ENCODE measurements at places on chromosomes 12 and 14. TPM values are rescaled to one million over a fixed set of nuclear protein-coding genes. Genes with fewer than 3 reads are reported as not detected.
A peak's percentile ranks its signal among the peaks of the same experiment; 100 is the strongest.

The CHFR gene
- 19.4 TPM for polyA plus RNA-seq

The GPRC5D gene
- polyA plus RNA-seq = 0.51 TPM

The TAS2R7 gene
- polyA plus RNA-seq = not detected

The OR4E2 gene
- not detected for polyA plus RNA-seq

The PTPRQ gene
- polyA plus RNA-seq = 16.3 TPM

The SMARCD1 gene
- polyA plus RNA-seq = 181 TPM

The MUCL1 gene
- polyA plus RNA-seq = not detected

The SLC10A1 gene
- 0.08 TPM for polyA plus RNA-seq

The CLEC12A gene
- 1.5 TPM for polyA plus RNA-seq

The MYO1A gene
- 0.08 TPM for polyA plus RNA-seq

The SERPINA12 gene
- polyA plus RNA-seq = 0.17 TPM

The DPY19L2 gene
- 65.5 TPM for polyA plus RNA-seq

The BATF gene
- 1.00 TPM for polyA plus RNA-seq

The IGF1 gene
- polyA plus RNA-seq = 11.1 TPM

The SLC7A7 gene
- 102 TPM for polyA plus RNA-seq

The POTEM gene
- not detected for polyA plus RNA-seq

DNA sequence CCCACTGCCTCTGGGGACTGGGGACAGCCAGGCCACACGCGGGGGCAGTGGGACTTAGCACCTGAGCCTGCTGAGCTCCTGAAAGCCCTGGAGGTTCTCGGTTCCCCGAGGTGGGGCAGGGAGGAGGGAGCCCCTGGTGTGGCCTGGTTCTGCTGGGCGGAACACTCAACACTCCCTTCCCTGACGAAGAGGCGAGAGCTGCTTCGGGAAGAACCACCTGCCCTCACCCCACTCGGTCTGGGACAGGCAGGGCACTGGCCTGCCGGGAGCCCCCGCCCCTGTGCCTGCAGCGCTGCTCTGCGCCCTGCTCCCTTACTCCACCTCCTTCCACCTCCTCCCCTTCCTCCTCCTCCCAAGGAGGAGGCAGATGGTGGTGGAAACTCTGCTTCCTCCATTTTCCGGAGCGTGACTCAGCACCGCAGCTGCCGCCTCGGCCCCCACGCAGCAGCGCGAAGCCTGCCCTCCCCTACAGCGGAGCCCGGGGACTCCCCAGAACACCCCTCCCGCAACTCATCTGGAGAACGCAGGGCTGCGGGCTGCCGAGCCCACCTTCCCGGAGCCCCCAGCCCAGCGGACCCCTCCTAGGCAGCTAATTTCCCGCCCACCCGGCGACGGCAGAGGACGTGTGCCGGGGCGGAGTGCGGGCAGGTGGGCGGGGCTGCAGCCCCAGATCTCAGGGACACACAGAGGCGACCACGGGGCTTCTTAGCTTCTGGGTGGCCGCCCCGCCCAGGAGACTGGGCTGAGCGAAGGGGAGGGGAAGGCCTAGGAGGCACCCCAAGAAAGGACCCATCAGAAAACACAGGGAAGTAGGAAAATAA lies 11.7 kb upstream of the INF2 start:
- DNase-seq = peak; percentile 80

DNA sequence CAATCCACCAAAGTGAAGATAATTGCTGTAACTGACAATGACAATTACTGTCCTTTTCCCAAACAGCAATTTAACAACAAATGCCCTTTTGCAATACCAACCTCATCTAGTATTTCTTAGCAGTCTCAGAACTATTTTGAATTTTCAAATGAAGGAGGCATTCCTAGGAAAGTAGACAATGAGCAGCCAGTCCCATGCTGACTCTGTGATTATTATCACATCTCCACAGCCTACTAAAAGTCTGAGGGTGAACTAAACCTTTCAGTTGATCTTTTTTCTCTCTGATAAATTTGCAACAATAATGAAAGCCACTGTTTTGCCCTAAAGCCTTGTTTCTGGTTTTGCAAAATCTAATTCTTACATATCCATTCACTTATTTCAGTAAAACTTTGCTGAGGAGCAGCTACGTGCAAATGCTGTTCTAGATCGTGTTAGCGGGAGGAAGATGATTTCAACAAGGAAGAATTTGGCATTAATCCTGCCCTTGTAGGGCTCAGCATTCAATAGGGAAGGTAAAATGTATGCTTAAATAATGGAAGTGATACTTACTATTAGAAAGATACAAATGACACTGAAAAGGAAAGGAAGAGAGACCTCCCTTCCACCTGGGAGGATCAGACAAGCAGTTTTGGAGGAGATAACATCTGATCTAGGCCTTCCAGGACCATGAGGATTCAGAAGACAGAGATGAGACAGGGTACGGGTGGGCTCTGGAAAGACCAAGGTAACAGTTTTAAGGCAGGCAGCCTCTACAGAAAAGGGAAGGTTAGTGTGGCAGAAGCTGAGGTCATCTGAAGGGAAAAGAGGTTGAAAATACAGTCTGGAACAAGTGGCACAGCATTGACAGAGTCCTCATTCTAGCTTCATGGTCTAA lies 47.4 kb downstream of the SLC38A1 start:
- DNase-seq = no peak

GRCh38 chr12:124872068-124872719 lies 8.5 kb upstream of the SCARB1 start:
- DNase-seq = no peak

- no peak for DNase-seq
Observed at GRCh38 chr12:110888256-110888991, 32.0 kb downstream of the MYL2 start.

DNA sequence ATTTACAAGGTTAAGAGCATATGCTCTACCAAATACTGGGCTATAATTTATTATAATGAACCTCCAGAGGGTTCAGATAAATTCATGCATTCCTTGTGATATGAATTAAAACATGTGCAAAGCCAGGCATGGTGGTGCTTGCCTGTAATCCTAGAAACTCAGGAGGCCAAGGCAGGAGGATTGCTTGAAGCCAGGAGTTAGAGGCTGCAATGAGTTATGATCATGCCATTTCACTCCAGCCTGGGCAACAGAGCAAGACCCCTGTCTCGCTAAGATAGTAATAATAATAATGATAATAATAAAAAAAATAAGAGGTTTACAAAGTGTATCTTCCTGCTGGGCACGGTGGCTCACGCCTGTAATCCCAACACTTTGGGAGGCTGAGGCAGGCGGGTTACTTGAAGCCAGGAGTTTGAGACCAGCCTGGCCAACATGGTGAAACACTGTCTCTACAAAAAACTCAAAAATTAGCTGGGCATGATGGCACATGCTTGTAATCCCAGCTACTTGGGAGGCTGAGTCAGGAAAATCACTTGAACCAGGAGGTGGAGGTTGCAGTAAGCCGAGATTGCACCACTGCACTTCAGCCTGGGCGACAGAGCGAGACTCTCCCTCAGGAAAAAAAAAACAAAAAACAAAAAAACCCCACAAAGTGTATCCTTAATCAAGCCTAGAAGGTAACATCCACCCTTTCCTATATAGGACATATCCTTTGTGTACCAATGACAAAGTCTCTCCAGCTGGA lies 7.3 kb upstream of the CS start:
- DNase-seq = no peak

DNA sequence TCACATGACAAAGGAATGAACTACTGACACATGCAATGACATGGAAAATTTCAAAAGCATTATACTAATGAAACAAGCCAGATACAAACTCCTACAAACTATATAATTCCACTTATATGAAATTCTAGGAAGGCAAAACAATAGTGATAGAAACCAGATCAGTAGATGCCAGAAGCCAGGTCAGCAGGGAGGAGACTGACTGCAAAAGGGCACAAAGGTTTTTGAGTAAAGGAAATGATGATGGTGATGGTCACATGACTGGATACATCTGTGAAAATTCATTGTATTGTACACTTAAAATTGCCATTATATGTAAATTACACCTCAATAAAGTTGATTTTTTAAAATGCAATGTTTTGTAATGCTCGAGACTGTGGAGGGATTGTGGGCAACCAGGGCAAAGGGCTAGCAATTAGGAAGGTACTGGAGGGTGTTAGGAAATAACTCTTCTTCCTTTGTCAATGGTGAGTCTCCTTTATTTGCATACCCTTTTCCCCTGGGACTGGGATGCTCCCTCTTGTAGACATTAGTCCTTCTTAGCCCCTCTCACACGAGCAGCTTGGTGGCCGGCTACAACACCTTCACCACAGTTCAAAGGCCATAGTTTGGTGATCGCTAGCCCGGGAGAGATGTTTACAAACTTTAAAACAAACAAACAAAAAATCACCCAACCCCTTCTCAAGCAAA lies 6.7 kb upstream of the PRPF40B start:
- no peak for DNase-seq

DNA sequence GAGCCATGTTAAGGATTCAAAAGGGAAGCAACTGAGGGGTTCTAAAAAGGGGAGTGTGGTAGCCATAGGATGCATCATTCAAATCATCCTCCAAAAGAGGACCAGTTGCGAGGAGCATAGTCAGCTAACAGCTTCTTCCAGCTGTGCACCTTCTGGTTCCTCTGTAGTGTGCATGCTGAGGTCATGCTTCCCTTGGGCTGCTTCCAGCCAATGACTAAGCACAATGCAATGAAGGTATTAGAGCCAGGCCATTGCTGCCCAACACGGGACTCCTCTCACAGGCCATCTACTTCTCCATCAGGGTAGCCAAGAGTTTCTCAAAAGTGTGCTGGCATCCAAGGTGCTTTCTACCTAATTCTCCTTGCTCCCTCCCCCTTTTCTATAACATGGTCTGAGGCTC lies 69.2 kb upstream of the ARID2 start:
- DNase-seq = no peak

GRCh38 chr12:124685689-124686369 lies 118.4 kb upstream of the NCOR2 start:
- no peak for DNase-seq

GRCh38 chr14:52862632-52863333 lies 71.4 kb upstream of the GNPNAT1 start:
- no peak for DNase-seq

GRCh38 chr12:108305520-108305919 lies 33.6 kb downstream of the CMKLR1 start:
- DNase-seq = no peak

- DNase-seq = no peak
Observed at GRCh38 chr14:42633504-42634095, 1026.9 kb downstream of the LRFN5 start.

- no peak for DNase-seq
Observed at GRCh38 chr14:20610002-20610765, 19.0 kb upstream of the RNASE12 start.

DNA sequence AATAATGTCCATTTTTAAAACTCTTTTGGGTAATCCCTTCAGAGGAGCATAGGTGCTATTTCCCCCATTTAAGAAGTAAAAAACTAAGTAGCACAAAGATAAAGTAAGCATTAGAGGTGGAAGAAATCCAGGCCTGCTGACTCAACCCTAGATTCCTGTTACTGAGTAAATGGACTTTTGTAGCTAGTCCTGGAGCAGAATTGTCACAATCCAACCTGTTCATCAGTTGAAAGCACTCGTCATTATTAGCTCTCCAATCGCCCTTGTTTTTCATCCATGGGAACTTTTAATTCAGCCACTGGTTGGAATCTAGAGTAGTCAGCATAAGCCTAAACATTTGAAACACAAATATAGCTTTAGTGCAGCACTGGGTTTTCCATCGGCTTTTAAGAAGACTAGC lies 139.5 kb upstream of the AMIGO2 start:
- DNase-seq = no peak

- DNase-seq = peak; percentile 80
Observed at GRCh38 chr14:73713803-73714655, at the start of gene PNMA1. TSS of gene PNMA1 (minus strand) at chr14:73714384. CDS start at chr14:73713639, 745 bp downstream.

- DNase-seq = no peak
Observed at GRCh38 chr12:2681450-2682205, 113.1 kb upstream of the FKBP4 start.

- no peak for DNase-seq
Observed at GRCh38 chr12:85065837-85066482, 29.8 kb downstream of the LRRIQ1 start.

DNA sequence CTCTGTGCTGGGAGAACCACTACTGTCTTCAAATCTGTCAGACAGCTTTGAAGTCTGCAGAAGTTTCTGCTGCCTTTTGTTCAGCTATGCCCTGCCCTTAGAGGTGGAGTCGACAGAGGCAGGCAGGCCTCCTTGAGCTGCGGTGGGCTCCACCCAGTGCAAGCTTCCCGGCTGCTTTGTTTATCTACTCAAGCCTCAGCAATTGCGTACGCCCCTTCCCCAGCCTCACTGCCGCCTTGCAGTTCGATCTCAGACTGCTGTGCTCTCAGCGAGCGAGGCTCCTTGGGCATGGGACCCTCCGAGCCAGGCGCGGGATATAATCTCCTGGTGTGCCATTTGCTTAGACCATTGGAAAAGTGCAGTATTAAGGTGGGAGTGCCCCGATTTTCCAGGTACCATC lies 25.1 kb upstream of the KLRB1 start:
- DNase-seq = no peak

GRCh38 chr14:63299351-63300110 lies 19.2 kb downstream of the GPHB5 start:
- no peak for DNase-seq

GRCh38 chr12:94831081-94831751 lies 172.3 kb downstream of the NDUFA12 start:
- no peak for DNase-seq

- DNase-seq = peak; percentile 15
Observed at GRCh38 chr12:47686645-47687240, 19.1 kb downstream of the RPAP3 start.
